ENCODE measurements at places on chromosomes 16 and 17.

GRCh38 chr16:49773534-49774475, 82.1 kb downstream of the ZNF423 start:
- DNase-seq, result peak; percentile 53

DNA sequence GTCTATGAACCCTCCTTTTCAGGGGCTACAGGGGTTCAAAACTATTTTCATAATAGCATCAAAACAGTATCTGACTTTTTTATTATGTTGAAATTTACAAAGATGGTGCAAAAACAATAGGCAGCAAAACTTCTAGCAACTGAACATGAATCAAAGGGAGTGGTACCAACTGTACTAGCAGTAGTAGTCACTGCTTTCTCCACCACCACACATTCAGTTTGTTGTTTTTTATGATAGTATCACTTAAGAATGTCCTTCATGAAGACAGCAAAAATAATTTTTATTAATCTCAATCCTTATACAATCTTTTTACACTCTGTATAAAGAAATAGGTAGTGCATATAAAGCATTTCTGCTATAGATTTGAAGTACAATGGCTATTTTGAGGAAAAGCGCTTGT, 47.6 kb downstream of the MED13 start:
- DNase-seq, result no peak

GRCh38 chr17:44315760-44316731, 7.6 kb downstream of the RUNDC3A start:
- no peak for DNase-seq

GRCh38 chr16:76964464-76965154, 226.4 kb upstream of the MON1B start:
- DNase-seq, result no peak

DNA sequence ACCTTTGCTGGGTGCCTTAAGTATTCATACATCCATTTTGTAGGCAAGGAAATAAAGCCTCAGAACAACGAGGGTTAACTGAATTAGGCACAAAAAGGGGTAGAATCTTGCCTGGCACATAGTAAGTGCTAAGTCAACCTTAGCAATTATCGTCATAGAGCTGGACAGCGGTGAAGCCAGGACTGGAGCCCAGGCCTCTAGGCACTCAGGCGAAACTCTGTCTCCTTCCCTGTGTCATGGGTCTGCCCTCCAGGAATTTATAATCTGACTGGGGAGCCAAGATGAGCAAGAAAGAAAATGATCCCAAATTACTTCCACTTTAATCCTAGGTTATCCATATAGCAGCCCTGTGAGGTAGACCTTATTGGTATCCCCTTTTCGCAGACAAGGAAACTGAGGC, 61.4 kb downstream of the KATNIP start:
- DNase-seq, result no peak
